ENCODE measurements at places on chromosomes 5 and 9.

DNA sequence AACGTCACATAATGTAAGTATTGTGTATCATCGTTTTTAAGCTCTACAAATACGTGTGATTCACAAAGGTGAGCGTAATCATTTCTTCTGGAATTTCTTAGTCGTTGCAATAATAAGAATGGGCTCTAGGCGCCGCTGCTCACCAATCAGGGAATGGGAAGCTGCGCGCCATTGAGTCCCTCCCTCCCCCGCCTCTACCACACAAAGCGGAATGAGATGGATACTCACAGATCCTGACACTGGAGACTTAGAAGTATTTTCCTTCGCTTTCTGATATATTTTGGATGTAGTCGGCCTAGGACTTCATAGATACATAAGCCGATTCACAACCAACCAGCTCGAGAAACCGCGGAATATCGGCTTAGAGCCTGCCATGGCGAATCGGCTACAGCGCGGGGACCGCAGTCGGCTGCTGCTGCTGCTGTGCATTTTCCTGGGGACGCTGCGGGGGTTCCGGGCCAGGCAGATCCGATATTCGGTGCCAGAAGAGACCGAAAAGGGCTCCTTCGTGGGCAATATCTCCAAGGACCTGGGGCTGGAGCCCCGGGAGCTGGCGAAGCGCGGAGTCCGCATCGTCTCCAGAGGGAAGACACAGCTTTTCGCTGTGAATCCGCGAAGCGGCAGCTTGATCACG, at the start of gene PCDHGA11:
TSS of gene PCDHGA11 (plus strand) at position 197 of the 634 bp plus-strand sequence. CDS start at position 374, 177 bp downstream.
- no peak for DNase-seq

DNA sequence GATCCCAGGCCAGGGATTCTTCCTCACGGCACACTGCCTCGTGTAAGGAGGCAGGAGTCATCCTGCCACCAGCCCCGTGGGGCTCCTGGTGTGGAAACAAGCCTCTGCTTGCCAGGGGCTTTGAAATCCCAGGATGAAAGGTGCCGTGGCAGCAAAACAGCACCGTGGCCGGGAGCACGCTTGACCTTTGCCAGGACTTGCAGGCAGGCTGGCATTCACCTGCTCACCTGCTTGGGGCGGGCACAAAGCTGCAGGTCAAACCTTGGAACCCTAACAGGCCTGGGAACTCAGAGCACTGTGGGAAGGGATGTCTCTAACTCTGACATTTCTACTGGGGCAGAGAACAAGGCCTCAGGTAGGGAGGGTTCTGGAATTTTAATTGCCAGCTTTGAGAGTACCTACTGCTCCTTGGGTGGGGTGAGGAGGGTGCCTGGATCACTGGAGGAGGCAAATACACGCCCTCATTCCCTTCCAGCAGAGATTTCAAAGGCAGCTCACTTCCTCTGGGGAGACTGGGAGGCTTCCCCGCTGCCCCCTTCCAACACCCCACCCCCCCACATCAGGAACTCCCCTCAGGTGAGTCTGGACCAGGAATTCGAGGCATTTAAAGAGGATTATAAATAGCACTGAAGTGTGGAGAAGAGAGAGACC, 45.6 kb upstream of the STXBP1 start:
- DNase-seq = no peak

DNA sequence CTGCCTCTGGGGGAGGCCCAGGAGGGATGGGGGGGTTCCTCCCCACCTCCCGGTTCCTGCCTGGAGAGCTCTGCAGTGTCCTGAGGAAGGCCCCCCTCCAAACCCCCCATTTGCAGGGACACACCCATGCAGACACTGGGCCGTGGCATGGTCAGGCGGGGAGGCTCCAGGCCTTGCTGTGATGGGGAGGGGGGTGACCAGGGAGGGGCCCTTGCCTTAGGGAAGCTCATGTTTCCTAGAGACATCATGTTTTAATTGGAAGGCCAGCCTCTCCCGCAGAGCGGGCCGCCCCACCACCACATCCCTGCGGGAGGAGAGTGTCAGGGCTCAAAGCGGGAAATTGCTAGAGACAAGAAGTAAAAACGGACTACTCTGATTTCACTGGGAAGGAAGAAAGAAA, 12.0 kb downstream of the PRRX2 start:
- no peak for DNase-seq

DNA sequence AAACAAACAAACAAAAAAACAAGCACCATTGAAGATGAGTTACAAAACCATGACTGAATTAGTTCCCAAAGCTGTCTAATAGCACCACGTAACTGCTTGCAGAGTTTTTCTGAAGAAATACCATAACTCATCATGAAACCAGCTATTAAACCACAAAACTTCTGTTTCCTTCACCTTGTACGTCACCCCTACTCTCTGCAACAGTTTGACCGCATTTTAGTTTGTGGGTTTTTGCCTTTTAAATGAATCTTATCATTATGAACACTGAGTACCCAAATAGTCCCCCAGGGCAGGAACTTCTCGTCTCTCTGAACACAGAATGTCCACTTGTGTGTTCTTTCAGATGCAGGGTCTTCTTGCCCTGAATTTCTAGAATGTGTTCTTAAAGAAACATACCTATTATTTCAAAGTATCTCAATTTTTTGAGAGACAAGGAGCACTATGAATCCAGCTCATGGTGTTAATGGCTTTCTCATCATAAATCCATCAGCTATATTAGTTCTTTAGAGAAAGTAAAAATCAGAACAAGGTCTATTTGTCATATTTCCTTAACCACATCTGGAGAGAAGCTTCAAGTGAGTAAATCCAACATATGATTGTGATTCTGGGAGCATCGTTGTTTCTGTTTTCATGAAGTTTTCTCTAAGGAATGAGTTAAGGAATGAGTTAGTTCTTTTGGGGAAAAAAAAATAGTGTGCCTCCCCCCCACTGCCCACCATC, 210.6 kb downstream of the AUH start:
- no peak for DNase-seq

- no peak for DNase-seq
Measured at GRCh38 chr5:95823738-95824609, 1.4 kb upstream of the GLRX start.

GRCh38 chr5:56434986-56435385, 201.9 kb upstream of the ANKRD55 start:
- DNase-seq = no peak

DNA sequence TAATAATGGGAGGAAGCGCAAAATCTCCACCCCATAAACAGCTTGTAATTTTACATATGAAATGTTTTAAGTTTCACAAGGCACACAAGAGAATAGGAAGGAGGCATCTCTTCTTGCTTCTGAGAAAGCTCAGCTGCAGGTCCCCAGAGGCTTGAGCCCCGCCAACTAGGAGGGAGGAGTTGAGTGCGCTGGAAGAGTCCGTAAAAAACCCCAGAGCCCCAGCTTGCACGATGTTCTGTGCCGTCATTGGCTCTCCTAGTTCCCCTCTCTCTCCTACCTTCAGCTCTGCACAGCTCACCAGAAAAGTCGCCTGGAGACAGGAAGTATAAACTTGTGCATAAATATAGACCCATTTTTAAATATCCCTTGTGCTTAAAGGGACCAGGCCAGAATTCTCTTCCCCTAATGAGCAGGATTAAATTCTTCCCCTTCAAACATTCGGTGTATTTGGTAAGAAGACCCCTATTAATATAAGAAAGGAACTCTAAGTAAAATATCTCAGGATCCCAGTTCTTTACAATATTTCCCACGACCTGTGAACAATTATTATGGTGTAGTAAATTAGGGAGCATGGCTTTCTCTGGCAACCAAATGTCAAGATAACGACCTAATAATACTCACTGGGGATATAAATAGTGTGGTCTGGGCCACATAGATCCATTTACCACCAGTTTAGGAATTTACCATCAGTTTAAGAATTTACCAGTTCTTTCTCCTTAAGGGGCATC, 13.7 kb downstream of the GLRX start:
- DNase-seq = no peak

GRCh38 chr9:100029251-100029650, 69.5 kb downstream of the ERP44 start:
- DNase-seq = no peak

DNA sequence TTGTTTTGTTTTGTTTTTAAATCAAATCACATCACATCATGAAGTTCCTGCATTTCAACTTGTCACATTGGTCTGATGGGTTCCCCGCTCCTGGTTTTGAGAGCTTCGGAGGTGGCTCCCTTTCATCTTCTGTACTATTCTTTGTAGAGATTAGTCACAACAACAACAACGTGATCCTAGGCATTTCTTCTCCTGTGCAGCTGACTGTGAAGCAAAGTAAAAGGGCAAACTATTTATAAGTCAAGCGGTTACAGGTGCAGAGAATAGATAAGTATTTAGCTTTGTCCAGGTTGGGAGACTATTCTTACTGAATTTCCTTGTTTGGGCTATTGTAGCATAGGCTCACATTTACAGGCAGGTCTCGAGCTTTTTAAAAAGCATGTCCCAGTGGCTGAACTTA, 197.7 kb upstream of the CDKN2B start:
- DNase-seq = no peak
